ENCODE measurements at places on chromosomes 7 and 10. TPM values are rescaled to one million over a fixed set of nuclear protein-coding genes. Genes with fewer than 3 reads are reported as not detected.

FANK1 gene
- polyA plus RNA-seq: 2.4 TPM

- DNase-seq: no peak
Measured at GRCh38 chr10:130882906-130883305, 428.6 kb downstream of the TCERG1L start.

C10orf105 gene
- 1.1 TPM for polyA plus RNA-seq

DNA sequence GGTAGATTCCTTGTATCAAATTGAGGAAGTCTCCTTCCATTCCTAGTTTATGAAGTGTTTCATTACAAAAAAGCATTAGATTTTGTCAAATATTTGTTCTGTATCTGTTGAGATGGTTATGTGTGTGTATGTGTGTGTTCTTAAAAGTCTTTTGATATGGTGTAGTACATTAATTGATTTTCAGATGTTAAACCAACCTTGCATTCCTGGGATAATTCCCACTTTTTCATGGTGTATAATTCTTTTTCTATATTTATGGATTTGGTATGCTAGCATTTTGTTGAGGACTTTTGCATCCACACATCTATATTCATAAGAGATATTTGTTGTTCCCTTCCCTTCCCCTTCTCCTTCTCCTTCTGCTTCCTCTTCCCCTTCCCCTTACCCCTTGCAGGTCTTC lies 8.9 kb upstream of the GIMAP8 start:
- no peak for DNase-seq

DNA sequence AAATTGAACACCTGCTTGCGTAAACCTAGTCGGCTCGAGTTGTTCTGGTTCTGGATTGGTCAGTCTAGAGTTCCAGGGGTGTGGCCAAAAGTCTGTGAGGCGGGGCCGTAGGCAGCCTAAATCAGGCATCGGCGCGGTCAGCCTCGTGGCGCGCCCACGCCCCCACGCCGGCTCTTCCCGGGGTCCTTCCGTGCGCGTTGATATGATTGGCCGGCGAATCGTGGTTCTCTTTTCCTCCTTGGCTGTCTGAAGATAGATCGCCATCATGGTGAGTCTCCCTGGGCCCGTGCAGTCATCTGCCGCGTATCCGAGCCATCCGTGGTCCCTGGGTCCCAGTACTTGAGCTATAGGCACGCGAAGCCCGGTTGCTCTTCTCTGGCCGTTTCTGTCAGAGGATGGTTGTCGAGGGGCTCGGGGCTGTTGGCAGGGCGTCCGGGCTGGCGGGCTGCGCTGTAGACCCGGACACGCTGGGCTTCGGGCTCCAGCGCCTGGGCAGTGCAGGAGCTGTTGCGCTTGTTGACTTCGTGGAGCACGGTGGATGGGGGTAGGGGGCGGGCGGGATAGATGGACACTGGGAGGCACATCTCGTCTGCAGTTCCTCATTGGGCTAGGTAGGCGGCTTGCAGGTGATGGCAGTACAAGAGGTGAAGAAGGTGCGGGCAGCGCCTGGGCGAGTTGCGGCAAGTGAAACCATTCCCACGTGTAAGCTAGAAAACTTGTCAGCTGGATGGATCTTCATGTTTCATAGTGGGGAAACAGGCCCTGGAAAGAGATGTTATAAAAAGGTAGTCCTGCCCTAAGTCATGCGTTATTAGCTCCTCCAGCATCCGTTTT lies at the start of gene RPS24:
Gene RPS24, plus strand, starts transcription at position 227 of the 834 bp plus-strand sequence. Its CDS starts 39 bp downstream, at position 266.
- peak; percentile 88 for DNase-seq

- no peak for DNase-seq
Measured at GRCh38 chr10:133261726-133262325, 14.8 kb downstream of the ADAM8 start.

- no peak for DNase-seq
Measured at GRCh38 chr7:154480817-154481216, 428.6 kb downstream of the DPP6 start.

GRCh38 chr10:70367195-70367796 lies 15.1 kb downstream of the LRRC20 start:
- DNase-seq: peak; percentile 35

All from BJ (cell line).